ENCODE measurements at places on chromosomes 2 and 18.

DNA sequence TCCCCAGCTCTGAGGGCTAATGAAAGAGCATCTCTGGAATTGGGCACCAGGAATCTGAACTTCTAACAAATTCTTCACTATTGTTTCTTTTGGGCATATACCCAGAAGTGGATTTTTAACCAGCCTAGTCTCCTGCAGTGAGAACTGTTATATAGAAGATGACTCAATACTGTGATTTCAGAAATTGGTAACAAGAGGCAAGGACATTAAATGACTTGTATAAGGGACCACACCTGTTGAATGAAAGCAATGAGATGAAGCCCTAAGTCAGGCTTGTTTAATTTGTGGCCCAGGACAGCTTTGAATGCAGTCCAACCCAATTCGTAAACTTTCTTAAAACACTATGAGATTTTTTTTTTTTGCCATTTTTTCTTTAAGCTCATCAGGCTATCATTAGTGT, 57.9 kb downstream of the EPC2 start:
- no peak for DNase-seq

DNA sequence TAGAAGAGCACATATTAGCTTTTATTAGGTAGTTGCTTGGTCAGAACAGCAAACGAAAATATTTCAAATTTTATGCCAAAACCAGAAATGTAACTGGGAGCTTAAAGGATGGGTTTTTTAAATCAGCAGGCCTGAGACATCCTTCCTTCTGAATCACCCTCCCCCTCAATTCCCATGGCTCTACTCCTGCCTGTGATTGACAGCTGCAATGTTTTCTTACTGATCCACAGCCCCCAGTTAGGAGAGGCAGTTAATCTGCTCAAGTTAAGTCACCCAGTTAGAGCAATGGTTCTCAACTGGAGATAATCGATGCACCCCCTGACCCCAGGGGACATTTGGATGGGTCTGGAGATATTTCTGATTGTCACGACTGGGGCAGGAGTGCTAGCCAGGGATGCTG, 24.9 kb downstream of the KCTD18 start:
- DNase-seq, result no peak

DNA sequence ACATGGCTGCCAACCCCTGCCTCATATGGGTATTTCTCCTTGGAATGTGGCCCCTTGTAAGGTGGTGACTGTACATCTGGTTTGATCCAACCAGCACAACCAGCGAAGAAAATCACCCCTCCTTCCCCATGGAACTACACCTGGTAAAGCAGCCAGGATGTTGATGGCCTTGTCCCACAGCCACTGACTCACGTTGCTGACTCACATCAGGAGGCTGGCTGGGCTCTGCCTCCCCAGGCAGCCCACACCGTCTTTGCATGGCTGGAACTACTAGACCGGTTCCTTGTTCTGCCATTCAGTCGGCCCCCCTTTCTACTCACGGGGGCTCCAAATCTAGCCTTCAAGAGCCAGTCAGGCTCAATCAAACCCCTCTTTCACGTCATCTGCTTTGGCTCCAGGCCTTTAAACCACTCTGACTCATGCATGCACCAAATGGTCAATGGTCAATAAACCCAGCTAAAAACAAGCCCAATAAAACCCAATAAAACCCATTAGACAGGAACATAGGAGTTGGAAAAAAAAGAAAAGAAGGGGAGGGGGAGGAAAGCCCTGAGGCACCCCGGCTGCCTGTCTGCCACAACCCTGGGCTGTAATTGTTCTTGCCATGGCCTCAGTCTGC, 114.8 kb downstream of the PLB1 start:
- no peak for DNase-seq

DNA sequence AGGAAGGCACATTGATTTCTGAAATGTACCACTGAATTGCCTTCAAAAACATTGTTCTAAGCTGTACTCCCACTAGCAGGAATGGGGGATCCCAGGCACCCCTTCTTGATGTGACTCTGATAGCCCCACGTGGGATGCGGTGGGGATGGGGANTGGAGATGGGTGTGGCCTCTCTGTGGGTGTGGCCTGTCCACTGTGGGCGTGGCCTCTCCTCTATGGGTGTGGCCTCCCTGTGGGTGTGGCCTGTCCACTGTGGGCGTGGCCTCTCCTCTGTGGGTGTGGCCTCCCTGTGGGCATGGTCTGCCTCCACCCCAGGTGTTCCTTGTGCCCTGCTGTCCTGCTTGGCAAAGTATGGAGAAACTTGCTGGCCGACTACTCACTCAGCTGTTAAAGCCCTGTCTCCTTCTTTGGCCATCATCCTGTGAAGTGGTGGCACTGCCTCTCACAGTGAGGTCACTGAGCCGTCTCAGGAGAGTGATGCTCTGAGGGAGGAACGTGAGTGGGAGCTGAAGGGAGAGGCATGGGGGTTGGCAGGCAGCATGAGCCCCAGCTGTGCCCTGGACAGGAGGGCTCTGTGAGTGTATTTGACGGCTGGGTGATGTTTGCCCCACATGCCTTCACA, 6.7 kb upstream of the PARD6G start:
- DNase-seq, result no peak

- no peak for DNase-seq
Measured at GRCh38 chr2:44086629-44087028, 82.0 kb upstream of the PPM1B start.
